ENCODE measurements at places on chromosomes 16 and 17. TPM values are rescaled to one million over a fixed set of nuclear protein-coding genes. Genes with fewer than 3 reads are reported as not detected.

C17orf113 gene
- total RNA-seq: 0.21 TPM

GRCh38 chr16:4239020-4239419 is 2.9 kb downstream of the SRL start:
- peak overlapping the region; percentile 21 for H3K4me3 ChIP-seq
- peaks cover 2% of the 10 kb centered on the region for H3K4me1 ChIP-seq
- no peaks in the 10 kb centered on the region for H3K27me3 ChIP-seq

- DNase-seq: no peak
- H3K27me3 ChIP-seq: no peaks in the 10 kb centered on the region
- no peak overlapping the region for H3K4me3 ChIP-seq
Measured at GRCh38 chr17:81460856-81461460, 51.6 kb downstream of the ACTG1 start.

GRCh38 chr17:77577491-77577890 is 381.0 kb upstream of the TNRC6C start:
- H3K36me3 ChIP-seq: no peaks in the 10 kb centered on the region
- peaks cover 17% of the 10 kb centered on the region for H3K4me1 ChIP-seq
- no peak for DNase-seq
- H3K27me3 ChIP-seq: no peaks in the 10 kb centered on the region
- H3K27ac ChIP-seq: no peak overlapping the region

TEX2 gene
- 27.5 TPM for total RNA-seq

MT4 gene
- not detected for total RNA-seq

DNA sequence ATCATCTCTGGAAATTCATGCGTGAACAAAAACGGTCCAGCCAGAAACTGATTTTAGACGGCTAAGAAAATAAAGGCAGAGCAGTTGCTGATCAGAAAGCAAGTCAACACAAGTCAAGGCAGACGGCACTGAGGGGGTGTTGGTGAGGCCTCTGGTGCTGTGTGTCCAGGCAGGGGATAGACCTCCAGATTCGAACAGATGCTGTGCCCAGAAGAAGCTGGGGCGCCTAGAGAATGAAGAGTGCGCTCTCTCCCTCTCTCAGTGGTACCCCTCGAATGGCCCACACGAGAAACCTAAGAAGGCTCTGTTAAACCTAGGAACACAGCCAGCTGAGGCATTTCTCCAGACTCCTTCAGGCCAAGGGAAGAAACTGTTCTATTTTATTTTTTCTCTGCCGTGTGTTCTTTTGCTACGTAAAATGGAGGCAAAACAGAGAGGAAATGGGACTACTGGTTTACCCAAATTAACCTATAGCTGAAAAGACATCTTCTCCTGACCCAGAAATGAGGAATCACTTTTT is 178.3 kb downstream of the PMP22 start:
- no peak overlapping the region for H3K4me3 ChIP-seq
- no peaks in the 10 kb centered on the region for H3K27me3 ChIP-seq
- no peaks in the 10 kb centered on the region for H3K36me3 ChIP-seq
- H3K4me1 ChIP-seq: no peaks in the 10 kb centered on the region
- no peak for DNase-seq
- H3K27ac ChIP-seq: no peak overlapping the region

- peak overlapping the region; percentile 14 for H3K4me3 ChIP-seq
- peaks cover 6% of the 10 kb centered on the region for H3K4me1 ChIP-seq
- no peak for DNase-seq
Measured at GRCh38 chr16:85173146-85173980, 61.1 kb upstream of the CIBAR2 start.

DNA sequence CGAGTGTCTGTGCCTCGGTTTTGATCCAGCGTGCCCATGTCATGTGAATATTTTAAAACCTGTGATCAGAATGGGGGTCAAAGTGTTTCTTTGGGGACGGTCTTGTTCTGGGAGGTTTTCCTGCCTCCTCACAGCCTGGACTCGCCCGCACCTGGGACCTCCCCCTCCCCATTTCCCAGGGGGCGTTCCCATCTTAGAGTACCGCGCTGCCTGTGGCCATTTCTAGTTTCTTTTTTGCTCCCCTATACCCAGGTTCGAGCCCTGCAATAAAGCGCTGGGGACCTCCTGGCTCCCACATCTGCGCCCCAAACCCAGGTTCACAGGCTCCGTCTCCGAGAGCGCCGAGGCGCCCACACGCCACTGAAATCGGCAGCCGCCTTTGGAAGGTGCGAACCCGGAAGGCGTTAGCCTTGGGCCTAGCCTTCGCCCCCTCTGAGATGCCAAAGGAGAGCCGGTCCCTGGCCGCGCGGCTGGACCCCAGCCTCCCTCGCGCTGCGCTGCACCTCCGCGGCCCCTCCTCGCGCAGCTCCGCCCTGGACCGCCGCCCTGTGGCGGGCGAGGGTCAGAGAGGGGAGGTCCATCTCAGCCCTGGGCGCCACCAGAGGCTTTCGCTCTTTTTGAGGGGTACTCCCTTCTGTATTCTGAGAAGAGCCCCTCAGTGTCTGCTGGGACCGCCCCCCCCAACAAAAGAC is 1.7 kb downstream of the KCNJ12 start:
- H3K27ac ChIP-seq: no peak overlapping the region
- no peaks in the 10 kb centered on the region for H3K36me3 ChIP-seq
- peak overlapping the region; percentile 78 for H3K4me3 ChIP-seq
- no peak for DNase-seq
- no peaks in the 10 kb centered on the region for H3K27me3 ChIP-seq

SBK1 gene
- 0.81 TPM for total RNA-seq

KRTAP4-9 gene
- total RNA-seq: not detected

ADCY9 gene
- 44.1 TPM for total RNA-seq

DNA sequence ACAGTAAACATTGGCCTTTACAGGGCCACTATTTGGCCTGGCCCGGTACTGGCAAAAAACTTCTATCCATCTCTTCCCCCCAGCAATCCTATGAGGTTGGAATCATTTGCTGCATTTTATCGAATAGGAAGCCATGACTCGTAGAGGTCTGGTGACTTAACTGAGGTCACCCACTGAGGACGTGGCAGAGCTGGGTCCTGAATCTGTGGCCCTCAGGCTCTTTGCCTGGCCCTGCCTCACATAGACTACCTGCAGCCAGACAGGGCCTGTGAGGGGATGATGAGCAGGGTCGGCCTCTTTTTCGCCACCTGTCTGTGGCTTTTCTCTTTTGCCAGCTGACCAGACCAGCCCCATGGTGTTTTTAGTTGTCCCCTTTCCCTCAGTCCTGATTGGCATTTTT is 1.9 kb downstream of the PPP4C start:
- no peaks in the 10 kb centered on the region for H3K27me3 ChIP-seq
- no peak overlapping the region for H3K4me3 ChIP-seq
- no peak overlapping the region for H3K27ac ChIP-seq

- peak; percentile 33 for DNase-seq
- peak overlapping the region; percentile 75 for H3K27ac ChIP-seq
- peak overlapping the region; percentile 64 for H3K4me3 ChIP-seq
- H3K27me3 ChIP-seq: no peaks in the 10 kb centered on the region
Measured at GRCh38 chr16:4053301-4053845, 62.9 kb downstream of the ADCY9 start.

- no peak overlapping the region for H3K4me3 ChIP-seq
- H3K27me3 ChIP-seq: no peaks in the 10 kb centered on the region
- no peaks in the 10 kb centered on the region for H3K36me3 ChIP-seq
- DNase-seq: no peak
- no peak overlapping the region for H3K27ac ChIP-seq
Measured at GRCh38 chr17:81733507-81734404, 21.7 kb downstream of the SLC25A10 start.

RAMP2 gene
- 11.0 TPM for total RNA-seq

SLC16A13 gene
- total RNA-seq: not detected

GRCh38 chr17:39376434-39376833 is 25.0 kb downstream of the FBXL20 start:
- no peak for DNase-seq
- no peaks in the 10 kb centered on the region for H3K4me1 ChIP-seq
- no peak overlapping the region for H3K27ac ChIP-seq
- no peak overlapping the region for H3K4me3 ChIP-seq

DNA sequence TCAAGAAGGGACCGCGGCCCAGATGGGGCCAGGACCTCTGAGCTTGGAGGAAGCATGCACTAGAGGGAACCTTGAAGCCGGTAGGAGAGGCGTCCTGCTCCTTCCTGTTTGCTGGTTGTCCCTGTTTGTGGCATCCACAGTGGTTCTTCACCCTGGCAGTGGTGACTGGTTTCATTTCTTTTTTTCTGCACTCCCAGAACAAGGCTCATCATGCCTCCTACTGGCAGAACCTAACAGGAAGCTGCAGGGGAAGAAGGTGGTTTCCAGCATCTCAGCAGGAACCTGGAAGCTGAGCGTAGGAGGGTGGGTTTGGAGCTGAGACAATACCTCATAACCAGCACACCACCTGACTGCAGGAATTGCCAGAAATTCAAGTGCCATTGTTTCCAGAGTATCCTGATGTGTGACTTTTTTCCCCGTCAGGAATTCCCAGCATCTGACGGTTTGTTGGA is 5.8 kb downstream of the TMEM231 start:
- no peak overlapping the region for H3K4me3 ChIP-seq
- no peak overlapping the region for H3K27ac ChIP-seq
- H3K27me3 ChIP-seq: no peaks in the 10 kb centered on the region

- no peaks in the 10 kb centered on the region for H3K27me3 ChIP-seq
- no peaks in the 10 kb centered on the region for H3K36me3 ChIP-seq
- no peak for DNase-seq
- no peak overlapping the region for H3K27ac ChIP-seq
Measured at GRCh38 chr17:66351033-66351432, 48.6 kb downstream of the PRKCA start.

GRCh38 chr16:29744541-29745101 is 1.2 kb downstream of the C16orf54 start:
- no peak for DNase-seq
- H3K27ac ChIP-seq: no peak overlapping the region
- no peaks in the 10 kb centered on the region for H3K27me3 ChIP-seq
- peak overlapping the region; percentile 66 for H3K4me3 ChIP-seq
- H3K36me3 ChIP-seq: no peaks in the 10 kb centered on the region
- no peaks in the 10 kb centered on the region for H3K4me1 ChIP-seq

- H3K27me3 ChIP-seq: no peaks in the 10 kb centered on the region
- DNase-seq: no peak
- no peaks in the 10 kb centered on the region for H3K4me1 ChIP-seq
- H3K27ac ChIP-seq: no peak overlapping the region
Measured at GRCh38 chr17:39800540-39800939, 62.8 kb downstream of the GRB7 start.

BAIAP3 gene
- total RNA-seq: 15.7 TPM

DNA sequence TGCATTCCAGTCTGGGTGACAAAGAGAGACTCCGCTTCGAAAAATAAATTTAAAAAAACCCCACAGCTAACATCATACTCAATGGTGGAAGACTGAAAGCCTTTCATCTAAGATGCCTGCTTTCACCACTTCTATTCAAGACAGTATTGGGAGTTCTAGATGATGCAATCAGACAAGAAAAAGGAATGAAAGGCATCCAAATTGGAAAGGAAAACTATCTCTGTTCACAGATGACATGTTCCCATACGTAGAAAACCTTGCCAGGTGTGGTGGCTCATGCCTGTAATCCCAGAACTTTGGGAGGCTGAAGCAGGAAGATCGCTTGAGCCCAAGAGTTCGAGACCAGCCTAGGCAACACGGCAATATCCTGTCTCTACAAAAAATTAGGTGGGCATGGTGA is 31.1 kb downstream of the RANBP10 start:
- H3K4me3 ChIP-seq: no peak overlapping the region
- no peak overlapping the region for H3K27ac ChIP-seq
- no peaks in the 10 kb centered on the region for H3K27me3 ChIP-seq
- DNase-seq: no peak
- peaks cover 8% of the 10 kb centered on the region for H3K36me3 ChIP-seq
- H3K4me1 ChIP-seq: peaks cover 37% of the 10 kb centered on the region

DNA sequence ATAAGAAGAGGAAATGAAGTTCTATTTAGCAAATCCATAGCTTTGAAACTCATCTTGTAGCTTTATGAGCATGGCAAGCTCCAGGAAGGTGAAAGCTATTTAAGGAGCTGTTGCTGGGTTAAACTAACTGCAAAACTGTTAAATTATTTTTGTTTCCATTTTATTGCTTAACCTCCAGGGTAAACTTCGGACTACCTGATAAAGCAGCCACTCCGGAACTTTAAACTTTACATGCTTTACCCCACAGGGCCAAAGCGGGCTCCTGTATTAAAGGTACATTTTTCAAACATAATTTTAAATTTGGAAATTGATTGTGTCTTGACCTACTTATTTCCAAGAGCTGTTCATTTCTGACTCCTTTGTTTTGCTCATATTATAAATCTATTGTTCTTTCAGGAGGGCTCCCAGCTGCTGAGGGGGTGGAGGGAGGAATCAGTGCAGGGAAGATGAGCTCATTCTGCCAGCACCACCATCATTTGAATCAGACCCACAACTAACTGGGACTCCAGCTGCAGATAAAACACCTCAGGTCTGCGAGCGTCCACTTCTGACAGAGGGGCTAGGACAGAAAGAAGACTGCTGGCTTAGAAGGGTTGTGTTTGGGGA is 157.9 kb downstream of the IRX3 start:
- no peaks in the 10 kb centered on the region for H3K4me1 ChIP-seq
- no peaks in the 10 kb centered on the region for H3K27me3 ChIP-seq
- no peak overlapping the region for H3K4me3 ChIP-seq
- H3K27ac ChIP-seq: no peak overlapping the region
- no peaks in the 10 kb centered on the region for H3K36me3 ChIP-seq

DNA sequence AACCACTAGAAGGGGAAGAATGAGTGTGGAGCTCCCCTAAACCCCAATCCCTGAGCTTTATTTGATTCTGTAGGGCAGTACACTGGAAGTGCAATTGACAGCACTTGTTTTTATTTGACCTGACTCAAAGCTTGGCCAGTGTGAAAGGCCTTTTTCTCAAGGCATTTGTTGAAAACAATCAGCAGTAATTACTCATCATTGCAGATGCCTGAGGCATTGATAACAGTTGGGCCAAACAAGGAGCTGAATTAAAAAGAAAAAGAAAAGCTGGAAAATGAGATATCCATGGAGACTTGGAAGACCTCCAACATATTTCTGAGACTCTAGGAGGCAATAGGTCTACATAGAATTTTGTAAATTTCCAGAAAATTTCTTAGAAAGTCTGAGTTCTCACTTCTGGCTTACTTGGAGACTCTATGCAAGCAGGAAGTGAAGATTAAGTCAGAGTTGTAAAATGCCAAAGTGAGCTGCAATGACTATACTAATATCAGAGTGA is 200.8 kb upstream of the KCNJ16 start:
- H3K4me1 ChIP-seq: no peaks in the 10 kb centered on the region
- no peak overlapping the region for H3K4me3 ChIP-seq
- no peaks in the 10 kb centered on the region for H3K27me3 ChIP-seq
- no peak for DNase-seq

GLIS2 gene
- 19.5 TPM for total RNA-seq

GRCh38 chr16:50308237-50308965 is 42.0 kb downstream of the ADCY7 start:
- H3K4me3 ChIP-seq: no peak overlapping the region
- peaks cover 7% of the 10 kb centered on the region for H3K36me3 ChIP-seq
- peaks cover 5% of the 10 kb centered on the region for H3K4me1 ChIP-seq

GRCh38 chr17:298791-299450 is 53.7 kb downstream of the RPH3AL start:
- no peaks in the 10 kb centered on the region for H3K27me3 ChIP-seq
- no peaks in the 10 kb centered on the region for H3K36me3 ChIP-seq
- DNase-seq: no peak
- H3K27ac ChIP-seq: no peak overlapping the region
- H3K4me3 ChIP-seq: no peak overlapping the region
- peaks cover 8% of the 10 kb centered on the region for H3K4me1 ChIP-seq

GRCh38 chr16:57039148-57039812 is 49.9 kb downstream of the NLRC5 start:
- no peaks in the 10 kb centered on the region for H3K27me3 ChIP-seq
- peaks cover 3% of the 10 kb centered on the region for H3K4me1 ChIP-seq
- H3K27ac ChIP-seq: no peak overlapping the region

RCVRN gene
- total RNA-seq: not detected

SOST gene
- total RNA-seq: 55.4 TPM

TPSAB1 gene
- total RNA-seq: 26.0 TPM

GRCh38 chr17:81395600-81396277 is 482 bp downstream of the BAHCC1 start:
- peak overlapping the region; percentile 92 for H3K4me3 ChIP-seq
- no peaks in the 10 kb centered on the region for H3K27me3 ChIP-seq
- H3K4me1 ChIP-seq: peaks cover 37% of the 10 kb centered on the region
